ENCODE measurements at places on chromosomes 5 and 9.

GRCh38 chr5:67960939-67961338 is 254.6 kb upstream of the PIK3R1 start:
- no peak for DNase-seq

GRCh38 chr9:18358325-18358724 is 115.6 kb upstream of the ADAMTSL1 start:
- no peak for DNase-seq

GRCh38 chr9:77648234-77649108 is at the start of gene GNA14:
GNA14 (minus strand) TSS chr9:77648322; CDS start chr9:77647793, 529 bp downstream.
- no peak for DNase-seq

GRCh38 chr5:151141535-151141934 is 16.0 kb downstream of the ANXA6 start:
- DNase-seq = no peak

- DNase-seq = no peak
These were observed 23.9 kb downstream of the GDNF start for GRCh38 chr5:37815913-37816312.

DNA sequence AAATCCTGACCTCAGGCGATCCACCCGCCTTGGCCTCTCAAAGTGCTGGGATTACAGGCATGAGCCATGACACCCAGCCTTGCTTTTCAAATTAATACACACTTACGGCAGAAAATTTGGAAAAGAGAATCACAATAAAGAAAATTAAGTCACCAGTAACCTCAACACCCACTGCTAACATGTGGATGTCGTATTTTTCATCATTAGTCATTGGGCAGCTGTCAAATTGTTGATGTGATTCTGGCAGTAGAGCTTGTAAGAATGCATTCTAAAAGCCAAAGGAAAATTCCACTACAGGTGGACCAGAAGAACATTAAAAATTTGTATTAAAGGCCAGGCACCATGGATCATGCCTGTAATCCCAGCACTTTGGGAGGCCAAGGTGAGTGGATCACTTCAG is 237.3 kb upstream of the TUT7 start:
- DNase-seq = no peak
